ENCODE measurements at places on chromosomes 7 and 10.

DNA sequence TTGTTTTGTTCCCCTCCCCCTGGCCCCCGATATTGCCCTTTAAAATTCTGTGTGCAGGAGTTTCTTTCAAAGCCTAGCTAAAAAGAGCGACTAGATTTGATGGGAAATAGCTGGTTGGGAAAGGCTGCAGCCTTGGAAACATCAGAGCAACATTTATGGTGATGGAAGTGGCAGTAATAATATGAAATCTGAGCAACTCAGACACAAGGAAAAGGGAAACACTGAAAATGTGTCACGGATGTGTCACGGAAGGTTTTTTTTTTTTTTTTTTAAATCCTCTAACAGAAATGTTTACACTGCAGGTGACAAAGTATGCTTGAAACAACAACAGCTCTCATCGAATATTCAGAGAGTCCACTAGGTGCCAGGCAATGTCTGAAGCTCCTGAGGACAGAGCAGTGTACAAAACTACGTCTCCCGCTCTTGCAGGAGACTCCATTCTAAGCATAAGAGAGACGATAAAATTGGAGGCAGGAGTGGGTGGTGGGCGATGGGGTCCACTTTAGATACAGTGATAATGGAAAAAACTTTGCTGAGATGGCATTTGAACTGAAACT is 143.0 kb downstream of the RSU1 start:
- no peak for DNase-seq

GRCh38 chr7:20238754-20239324 is 21.7 kb upstream of the MACC1 start:
- DNase-seq: no peak

- DNase-seq: no peak
Observed at GRCh38 chr7:50022991-50023390, 70.1 kb downstream of the ZPBP start.

- no peak for DNase-seq
Observed at GRCh38 chr10:21176934-21177480, 279.9 kb upstream of the NEBL start.

DNA sequence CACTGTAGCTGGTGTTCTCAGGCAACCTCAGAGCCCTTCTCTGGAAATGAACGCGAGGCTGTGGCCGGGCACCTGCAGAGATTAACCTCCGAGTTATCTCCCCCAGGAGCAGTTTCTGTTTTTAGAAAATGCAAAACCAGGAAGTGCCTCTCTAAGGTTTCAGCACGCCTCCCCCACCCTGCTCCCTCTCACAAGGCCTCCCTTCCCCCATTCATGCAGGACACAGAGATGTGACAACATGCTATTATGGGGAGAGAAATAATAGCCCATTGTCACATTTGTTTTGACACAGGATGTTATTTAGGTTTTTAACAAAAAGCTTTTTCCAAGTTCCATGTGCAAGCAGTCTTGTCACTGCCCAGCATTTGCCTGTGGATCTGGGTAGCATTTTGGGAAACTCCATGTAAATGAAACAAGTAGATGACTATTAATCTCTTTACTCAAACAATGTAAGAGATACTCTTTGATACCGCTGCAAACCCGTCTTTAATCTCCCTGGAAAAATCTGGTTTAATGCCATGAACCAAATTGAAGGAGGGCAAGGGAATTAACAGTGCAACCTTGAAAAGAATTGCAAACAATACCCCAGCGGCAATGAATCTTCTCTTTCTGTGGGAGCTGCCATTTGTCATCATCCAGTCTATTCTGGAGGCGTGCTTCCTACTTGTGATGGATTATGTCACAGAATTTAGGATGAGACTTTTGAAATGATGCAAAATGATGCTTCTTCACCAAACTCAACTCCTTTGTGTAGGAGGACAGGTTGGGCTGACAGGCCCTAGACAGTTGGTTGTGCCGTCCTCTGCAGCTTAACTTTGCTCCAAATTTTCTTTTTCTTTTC is 86.5 kb upstream of the NMT2 start:
- DNase-seq: no peak

- DNase-seq: peak; percentile 17
Observed at GRCh38 chr10:122508021-122508420, 46.7 kb downstream of the HTRA1 start.

GRCh38 chr7:107708956-107709355 is 35.0 kb upstream of the CBLL1 start:
- no peak for DNase-seq

DNA sequence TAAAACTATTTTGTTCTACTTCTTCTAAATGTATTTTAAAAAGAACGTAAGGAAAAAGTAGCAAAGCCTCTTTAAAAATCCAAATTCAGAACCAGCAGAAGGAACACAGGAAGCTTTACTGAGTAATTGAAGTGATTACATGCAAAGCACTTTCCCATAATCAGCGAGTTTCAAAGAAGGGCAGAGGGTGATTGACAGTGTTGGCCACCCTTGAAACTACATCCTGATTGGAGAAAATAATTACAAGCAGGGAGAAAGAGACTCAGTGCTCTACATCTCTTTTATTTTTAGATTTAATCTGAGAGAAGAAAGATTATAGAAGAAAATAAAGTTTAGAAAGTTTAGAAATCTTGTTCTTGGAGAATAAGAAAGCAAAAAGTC is 20.3 kb upstream of the HGF start:
- no peak for DNase-seq

GRCh38 chr10:43407148-43407575 is 1.8 kb downstream of the HNRNPF start:
- DNase-seq: peak; percentile 92

DNA sequence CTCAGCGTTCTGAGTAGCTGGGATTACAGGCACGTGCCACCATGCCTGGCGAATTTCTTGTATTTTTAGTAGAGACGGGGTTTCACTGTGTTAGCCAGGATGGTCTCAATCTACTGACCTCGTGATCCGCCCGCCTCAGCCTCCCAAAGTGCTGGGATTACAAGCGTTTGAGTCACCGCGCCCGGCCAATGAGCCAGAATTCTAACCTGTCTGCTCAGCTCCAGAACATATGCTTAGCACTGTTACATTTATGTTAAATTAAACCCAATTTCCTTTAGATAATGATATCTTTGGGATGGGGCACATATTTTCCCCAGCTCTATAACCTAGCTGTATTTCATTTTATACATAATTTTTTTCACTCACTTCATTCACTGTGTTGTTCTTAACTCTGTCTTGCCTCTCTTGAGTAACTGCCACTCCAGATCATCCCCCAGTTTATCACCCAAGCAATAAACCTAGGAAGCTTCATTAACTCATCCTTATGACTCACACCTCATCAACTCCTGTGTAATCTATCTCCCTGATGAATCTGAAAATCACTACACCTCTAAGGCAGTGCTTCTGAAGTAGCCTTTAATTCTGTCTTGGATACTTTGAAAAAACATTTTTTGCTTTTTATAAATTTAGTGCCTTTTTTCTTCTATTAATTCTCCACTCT is 559.7 kb upstream of the ZWINT start:
- no peak for DNase-seq

DNA sequence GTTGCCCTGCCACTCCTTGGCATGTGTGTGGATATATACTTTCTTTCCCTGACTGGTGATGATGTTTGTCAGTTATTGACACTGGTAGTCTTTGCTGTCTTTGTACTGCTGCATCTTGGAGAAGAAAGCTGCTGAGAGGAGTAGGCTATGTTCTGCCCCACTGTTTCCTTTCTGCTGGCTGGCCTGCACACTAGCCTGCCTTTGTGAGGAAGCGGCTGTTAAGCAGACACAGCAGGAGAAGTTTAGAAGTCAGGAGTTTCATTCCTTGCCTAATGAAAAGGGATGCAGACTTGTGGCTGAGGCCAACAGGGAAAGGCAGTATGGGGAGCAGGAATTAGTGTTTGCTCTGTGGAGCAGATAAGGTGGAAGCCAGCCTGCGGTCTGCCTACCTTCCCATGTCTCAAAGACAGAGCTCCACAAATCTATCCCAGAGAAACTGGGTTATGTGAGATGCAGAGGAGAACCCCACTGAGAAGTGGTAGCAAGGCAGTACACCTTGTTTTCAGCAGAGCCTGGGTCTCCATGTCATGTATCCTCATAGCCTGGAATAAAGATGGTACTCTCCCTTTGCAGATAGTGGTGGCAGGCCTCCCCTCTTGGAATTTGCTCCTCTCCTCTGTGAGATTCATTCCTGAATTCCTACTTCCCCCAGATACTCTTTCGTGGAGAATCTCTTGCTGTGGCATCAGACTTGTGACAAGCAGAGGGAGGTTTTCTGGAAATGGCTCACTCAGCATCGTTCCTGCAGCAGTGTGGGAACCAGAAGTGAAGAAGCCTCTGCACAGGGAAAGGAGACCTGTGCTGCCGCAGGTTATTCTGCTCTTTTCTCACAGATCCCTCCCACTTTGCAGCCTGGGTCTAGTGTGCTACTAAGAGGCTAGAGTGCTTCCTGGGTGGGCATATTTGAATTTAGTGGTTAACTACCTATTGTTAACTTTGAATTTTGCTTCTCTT is 130.2 kb downstream of the LRRC4 start:
- DNase-seq: no peak

GRCh38 chr10:108392286-108392685 is 1227.8 kb upstream of the SORCS1 start:
- no peak for DNase-seq

DNA sequence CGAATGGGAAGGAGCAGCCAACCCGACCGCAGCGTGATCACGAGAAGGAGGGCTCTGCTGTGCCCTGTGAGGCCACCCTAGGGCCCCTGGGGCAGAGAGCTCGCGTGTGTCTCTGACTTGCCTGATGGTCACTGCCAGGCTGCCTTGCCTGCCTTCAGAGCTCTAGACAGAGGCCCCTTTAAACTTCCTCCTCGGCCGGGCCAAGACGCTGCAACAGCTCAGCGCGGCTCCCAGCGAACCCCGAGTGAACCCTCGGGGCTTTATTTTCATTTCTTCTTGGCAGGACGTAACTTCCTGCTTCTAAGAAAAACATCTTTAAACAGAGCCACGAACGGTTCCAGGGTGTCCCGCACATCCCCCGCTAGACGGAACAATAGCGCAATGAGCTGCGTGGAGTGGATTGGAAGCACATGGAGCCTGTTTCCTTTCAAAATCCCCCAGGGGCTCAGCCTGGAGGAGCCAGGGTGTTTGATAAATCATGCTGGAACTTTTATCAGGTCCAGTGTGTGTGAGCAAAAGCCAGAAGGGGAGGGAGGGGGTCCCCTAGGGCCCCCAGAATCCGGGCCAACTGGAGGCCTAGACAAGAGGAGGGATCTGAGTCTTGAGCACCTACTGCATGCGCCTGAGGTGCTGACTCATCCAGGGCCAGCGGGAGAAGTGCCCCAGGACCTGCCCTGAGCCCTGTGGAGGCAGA is 134.1 kb upstream of the GDF10 start:
- peak; percentile 91 for DNase-seq

- no peak for DNase-seq
Observed at GRCh38 chr10:62528441-62528840, 154.3 kb downstream of the ZNF365 start.

DNA sequence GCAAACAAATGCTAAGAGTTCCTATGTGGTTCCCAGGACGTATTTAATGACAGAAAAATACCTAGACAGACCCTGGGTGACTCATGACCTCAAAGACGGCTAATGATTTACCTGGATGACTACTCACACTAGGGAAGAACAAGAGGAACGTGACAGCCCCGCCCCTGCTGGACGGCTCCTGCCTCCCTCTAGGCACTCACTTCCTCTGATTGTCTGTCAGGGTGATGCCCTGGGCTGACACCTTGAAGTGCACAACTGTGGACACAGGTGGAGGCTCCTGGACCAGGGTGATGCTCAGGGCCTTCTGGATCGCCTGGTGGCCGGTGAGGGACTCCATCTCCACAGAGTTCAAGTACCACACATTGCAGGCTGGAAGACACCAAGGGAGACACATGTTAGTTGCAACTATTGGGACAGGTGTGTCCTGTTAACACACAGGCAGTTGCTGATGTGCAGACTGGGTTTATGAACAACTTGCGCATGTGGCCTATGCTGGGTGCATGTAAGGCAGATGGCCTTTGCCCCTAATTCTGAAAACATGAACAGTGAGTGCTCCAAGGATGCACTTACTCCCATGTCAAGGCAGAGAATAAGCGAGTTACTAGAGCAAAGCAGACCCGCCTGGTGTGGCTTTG is 298.3 kb downstream of the TNS3 start:
- no peak for DNase-seq

- no peak for DNase-seq
Observed at GRCh38 chr10:58322072-58322834, 12.6 kb upstream of the UBE2D1 start.

GRCh38 chr10:119190353-119190752 is 11.7 kb upstream of the PRDX3 start:
- no peak for DNase-seq

- DNase-seq: no peak
Observed at GRCh38 chr7:143214789-143215679, 6.8 kb upstream of the TAS2R40 start.

- no peak for DNase-seq
Observed at GRCh38 chr10:124523901-124524300, 62.3 kb downstream of the LHPP start.

- DNase-seq: no peak
Observed at GRCh38 chr7:148570510-148570909, 20.1 kb upstream of the C7orf33 start.

- no peak for DNase-seq
Observed at GRCh38 chr10:121087129-121087528, 236.0 kb downstream of the WDR11 start.

GRCh38 chr7:6241607-6241973 is 30.8 kb downstream of the CYTH3 start:
- no peak for DNase-seq

GRCh38 chr10:122326806-122327205 is 47.7 kb upstream of the PLEKHA1 start:
- no peak for DNase-seq

DNA sequence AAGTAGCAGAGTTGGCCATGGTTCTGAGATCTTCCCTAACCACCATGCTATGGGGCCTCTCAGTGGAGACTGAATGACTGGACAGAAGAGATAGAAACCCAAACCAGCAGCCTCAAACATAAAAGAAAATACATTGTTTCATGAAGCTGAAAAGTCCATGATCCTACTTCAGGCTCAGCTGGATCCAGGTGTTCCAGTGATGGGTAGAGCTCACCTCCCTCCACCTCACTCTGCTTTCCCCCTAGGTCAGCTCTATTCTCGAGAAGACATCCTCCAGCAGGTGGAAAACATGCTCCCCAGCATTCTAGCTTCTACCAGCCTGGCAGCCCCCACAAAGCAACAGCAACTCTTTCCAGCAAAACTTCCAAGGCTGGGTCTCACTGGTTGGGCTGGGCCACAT is 132.1 kb downstream of the OAT start:
- no peak for DNase-seq

DNA sequence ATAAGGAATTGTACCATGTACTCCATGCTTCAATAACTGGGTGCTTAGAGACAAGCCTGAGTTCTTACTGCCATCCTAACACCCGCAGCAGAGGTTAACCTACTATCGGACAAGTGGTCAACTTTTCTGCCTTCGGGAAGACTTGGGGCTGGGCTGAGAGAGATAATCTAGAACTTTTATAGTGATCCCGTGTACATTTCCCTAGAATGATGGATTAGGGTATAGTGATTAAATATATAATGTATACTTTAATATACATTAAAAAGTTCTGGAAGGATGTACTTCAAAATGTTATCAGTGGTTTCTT is 12.2 kb upstream of the HNRNPF start:
- DNase-seq: no peak

- DNase-seq: no peak
Observed at GRCh38 chr7:82247814-82248433, 195.7 kb downstream of the CACNA2D1 start.

- no peak for DNase-seq
Observed at GRCh38 chr7:18320971-18321567, 174.5 kb upstream of the HDAC9 start.
